ENCODE measurements at places on chromosomes 5 and 9. TPM values are rescaled to one million over a fixed set of nuclear protein-coding genes. Genes with fewer than 3 reads are reported as not detected.
A peak's percentile ranks its signal among the peaks of the same experiment; 100 is the strongest.

The PTGS1 gene
- polyA plus RNA-seq: 0.10 TPM

- no peak overlapping the region for H3K4me3 ChIP-seq
- peaks cover 17% of the 10 kb centered on the region for H3K4me1 ChIP-seq
Measured at GRCh38 chr9:87434366-87434765, 63.3 kb upstream of the DAPK1 start.

DNA sequence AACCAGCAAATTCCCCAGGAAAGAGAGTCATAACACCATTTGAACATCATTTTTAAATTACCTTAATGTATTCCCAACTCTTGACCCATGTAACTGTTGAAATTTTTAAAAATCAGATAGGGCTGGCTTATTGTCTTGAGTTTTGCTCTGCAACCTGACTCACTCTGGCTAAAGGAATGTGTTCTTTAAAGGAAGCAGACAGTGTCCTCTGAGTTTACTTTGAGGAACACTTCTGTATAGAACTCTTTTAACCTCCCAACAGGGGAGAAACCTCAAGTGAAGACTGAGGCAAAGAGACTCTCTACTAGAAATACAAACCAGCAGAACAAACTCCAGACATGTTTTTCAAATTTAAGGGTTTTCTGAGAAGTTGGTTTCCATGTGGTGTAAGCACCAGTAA lies 248.9 kb downstream of the CWC27 start:
- no peaks in the 10 kb centered on the region for H3K4me1 ChIP-seq
- H3K27me3 ChIP-seq: no peaks in the 10 kb centered on the region
- DNase-seq: no peak
- H3K4me3 ChIP-seq: no peak overlapping the region
- no peaks in the 10 kb centered on the region for H3K36me3 ChIP-seq
- H3K27ac ChIP-seq: no peak overlapping the region

DNA sequence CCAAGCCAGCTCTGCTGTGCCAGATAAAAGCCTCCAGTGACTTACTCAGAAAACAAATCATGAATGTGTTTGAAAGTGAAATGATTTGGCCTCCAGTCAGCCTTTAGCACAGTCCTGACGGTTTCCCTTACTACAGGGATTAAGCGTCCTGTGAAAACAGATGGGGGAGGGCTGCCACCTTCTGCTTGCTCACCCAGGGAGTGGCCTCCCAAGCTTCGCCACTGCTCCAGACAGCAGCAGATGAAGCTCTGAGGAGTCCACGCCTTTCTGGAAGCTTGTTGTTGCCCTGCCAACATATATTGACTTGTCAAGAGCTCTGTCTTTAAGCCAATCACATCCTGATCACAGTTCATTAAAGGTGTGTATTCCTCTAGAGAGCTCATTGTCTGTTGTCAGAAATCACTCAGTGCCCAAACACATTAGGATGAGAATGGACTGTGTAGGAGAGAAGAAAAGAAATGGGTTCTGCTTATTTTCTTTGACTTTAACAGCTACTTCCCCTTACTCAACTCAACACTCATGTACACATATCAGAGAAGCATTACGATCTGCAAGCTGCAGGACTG lies 4.9 kb upstream of the FYB1 start:
- H3K4me1 ChIP-seq: no peaks in the 10 kb centered on the region
- H3K36me3 ChIP-seq: no peaks in the 10 kb centered on the region
- DNase-seq: peak; percentile 15
- no peak overlapping the region for H3K27ac ChIP-seq
- no peaks in the 10 kb centered on the region for H3K27me3 ChIP-seq
- no peak overlapping the region for H3K4me3 ChIP-seq

- H3K27ac ChIP-seq: no peak overlapping the region
- H3K4me1 ChIP-seq: no peaks in the 10 kb centered on the region
- no peaks in the 10 kb centered on the region for H3K27me3 ChIP-seq
- DNase-seq: no peak
- no peak overlapping the region for H3K4me3 ChIP-seq
Measured at GRCh38 chr5:40395251-40395650, 284.5 kb upstream of the PTGER4 start.

- H3K27me3 ChIP-seq: no peaks in the 10 kb centered on the region
- no peak overlapping the region for H3K27ac ChIP-seq
- H3K36me3 ChIP-seq: no peaks in the 10 kb centered on the region
- no peak overlapping the region for H3K4me3 ChIP-seq
- peak; percentile 28 for DNase-seq
Measured at GRCh38 chr5:175895686-175896102, 24.3 kb downstream of the CPLX2 start.

The NME5 gene
- 1.1 TPM for polyA plus RNA-seq

GRCh38 chr5:56852228-56853000 lies 37.1 kb downstream of the MAP3K1 start:
- no peak for DNase-seq
- no peak overlapping the region for H3K27ac ChIP-seq
- H3K36me3 ChIP-seq: no peaks in the 10 kb centered on the region
- H3K4me3 ChIP-seq: no peak overlapping the region
- no peaks in the 10 kb centered on the region for H3K27me3 ChIP-seq
- H3K4me1 ChIP-seq: peaks cover 15% of the 10 kb centered on the region

The SHC3 gene
- 1.1 TPM for polyA plus RNA-seq

DNA sequence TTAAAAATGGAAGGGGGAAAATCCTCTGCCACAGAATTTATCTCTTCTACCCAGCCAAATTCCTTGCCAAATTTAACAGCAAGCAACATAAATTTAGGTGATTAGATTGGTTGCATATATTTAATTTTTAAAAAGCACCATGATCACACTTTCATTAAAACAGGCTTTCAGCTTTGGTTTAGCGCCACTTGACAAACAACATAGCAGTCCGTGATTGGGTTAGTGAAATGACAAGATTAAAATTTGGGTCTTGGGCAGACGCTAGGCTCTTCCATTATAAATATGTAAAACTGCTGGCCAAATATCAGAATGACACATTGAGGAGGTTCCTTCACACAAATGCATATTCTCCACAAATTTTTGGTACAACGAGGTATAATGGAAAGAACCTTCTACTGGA lies 58.2 kb upstream of the CER1 start:
- no peak overlapping the region for H3K27ac ChIP-seq
- H3K36me3 ChIP-seq: no peaks in the 10 kb centered on the region
- no peak for DNase-seq
- H3K4me1 ChIP-seq: no peaks in the 10 kb centered on the region

GRCh38 chr5:83092619-83093018 lies 15.3 kb downstream of the XRCC4 start:
- DNase-seq: no peak
- H3K36me3 ChIP-seq: peaks cover 10% of the 10 kb centered on the region
- H3K4me3 ChIP-seq: no peak overlapping the region
- no peaks in the 10 kb centered on the region for H3K4me1 ChIP-seq
- no peaks in the 10 kb centered on the region for H3K27me3 ChIP-seq

DNA sequence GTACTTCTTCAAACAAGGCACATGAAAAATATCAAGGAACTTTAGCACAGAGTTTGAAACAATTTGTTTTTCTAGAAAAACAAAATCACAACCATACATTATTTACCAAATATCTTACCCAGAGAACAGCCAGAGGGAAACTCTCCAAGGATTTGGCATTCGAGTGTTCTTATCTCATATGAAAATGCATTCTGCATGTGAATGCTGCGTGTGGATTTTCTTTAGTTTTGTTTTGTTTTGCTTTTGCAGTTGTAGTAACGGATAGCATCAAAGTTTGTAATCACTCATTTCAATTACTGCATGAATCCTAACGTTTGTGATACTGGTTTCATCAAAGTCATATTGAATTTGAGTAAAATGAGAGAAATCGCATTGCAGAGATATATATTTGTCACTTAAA lies 28.0 kb downstream of the ADAMTSL1 start:
- no peak for DNase-seq
- H3K27ac ChIP-seq: no peak overlapping the region
- no peaks in the 10 kb centered on the region for H3K36me3 ChIP-seq
- peaks cover 30% of the 10 kb centered on the region for H3K4me1 ChIP-seq

DNA sequence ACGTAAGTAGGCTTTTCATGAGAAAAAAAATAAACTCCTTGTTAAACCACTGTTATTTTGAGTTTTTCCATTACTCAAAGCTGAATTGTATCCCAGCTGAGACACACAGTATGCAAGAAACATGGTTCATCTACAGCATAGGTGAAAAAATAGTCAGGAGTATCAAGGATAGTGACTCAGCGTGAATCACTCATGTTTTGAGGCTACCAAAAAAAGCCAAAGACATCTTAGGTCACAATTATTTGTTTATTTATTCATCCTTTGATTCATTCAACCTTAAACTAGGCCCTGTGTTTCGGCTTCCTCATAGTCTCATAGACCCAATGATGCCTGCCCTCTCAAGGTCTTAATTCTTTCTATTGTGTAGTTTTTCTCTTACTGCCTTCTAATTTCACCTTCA lies 32.9 kb upstream of the STX17 start:
- no peak for DNase-seq
- no peak overlapping the region for H3K27ac ChIP-seq
- no peaks in the 10 kb centered on the region for H3K4me1 ChIP-seq
- H3K36me3 ChIP-seq: no peaks in the 10 kb centered on the region
- no peaks in the 10 kb centered on the region for H3K27me3 ChIP-seq
- no peak overlapping the region for H3K4me3 ChIP-seq

The HRCT1 gene
- polyA plus RNA-seq: not detected

GRCh38 chr5:172595596-172596455 lies 45.2 kb upstream of the NEURL1B start:
- no peak for DNase-seq
- H3K4me3 ChIP-seq: no peak overlapping the region

GRCh38 chr5:120093178-120093577 lies 370.9 kb upstream of the PRR16 start:
- peak; percentile 51 for DNase-seq
- no peaks in the 10 kb centered on the region for H3K4me1 ChIP-seq
- H3K27me3 ChIP-seq: no peaks in the 10 kb centered on the region
- no peaks in the 10 kb centered on the region for H3K36me3 ChIP-seq
- no peak overlapping the region for H3K27ac ChIP-seq

DNA sequence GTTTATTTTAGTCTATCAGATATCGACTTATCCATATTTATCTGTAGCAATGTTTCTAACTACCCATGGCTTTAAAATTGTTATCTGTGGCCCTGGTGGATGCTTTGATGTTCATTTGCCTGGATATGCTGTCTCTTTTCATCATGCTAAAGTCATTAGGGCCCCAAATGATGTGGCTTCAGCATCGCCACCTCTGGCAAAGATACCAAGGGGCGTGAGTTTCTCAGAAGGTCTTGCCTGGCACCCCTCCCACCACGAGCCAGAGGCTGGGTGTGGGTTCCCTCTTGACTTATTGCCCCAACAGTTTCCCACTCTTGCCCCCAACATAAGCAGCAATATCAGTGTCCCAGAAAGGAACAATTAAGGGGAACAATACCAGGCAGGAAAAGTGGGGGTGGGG lies 5.4 kb downstream of the ROPN1L start:
- H3K4me1 ChIP-seq: peaks cover 3% of the 10 kb centered on the region
- DNase-seq: no peak
- H3K4me3 ChIP-seq: no peak overlapping the region

DNA sequence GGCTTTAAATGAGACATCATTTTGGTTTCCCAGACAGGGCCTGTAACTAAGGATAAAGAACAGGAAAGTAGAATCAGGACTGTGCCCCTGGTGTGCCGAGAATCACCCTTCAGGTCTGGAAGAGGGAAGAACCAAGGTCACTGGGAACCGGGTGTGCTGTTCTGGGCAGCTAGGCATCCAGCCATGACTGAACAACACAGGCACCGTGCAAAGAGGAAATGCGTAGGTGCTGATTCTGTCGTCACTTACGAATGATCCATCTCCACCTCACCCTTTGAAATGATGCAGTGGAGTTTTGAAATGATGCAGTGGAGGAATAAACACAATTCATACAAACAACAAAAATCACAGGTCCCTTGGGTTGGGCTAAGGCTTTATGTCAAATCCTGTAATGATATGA lies 64.4 kb downstream of the MAP1B start:
- no peak overlapping the region for H3K4me3 ChIP-seq
- no peak for DNase-seq

All from GM23338 (cell line).